ENCODE measurements at places on chromosomes 2 and 18. TPM values are rescaled to one million over a fixed set of nuclear protein-coding genes. Genes with fewer than 3 reads are reported as not detected.

ANKRD30B gene
- not detected for total RNA-seq

TEX44 gene
- not detected for total RNA-seq

ATP6V1C2 gene
- total RNA-seq: not detected

SAG gene
- 0.34 TPM for total RNA-seq

LCLAT1 gene
- 22.7 TPM for total RNA-seq

PPIG gene
- total RNA-seq: 51.9 TPM
